ENCODE measurements at places on chromosomes 4 and X.
A peak's percentile ranks its signal among the peaks of the same experiment; 100 is the strongest.

DNA sequence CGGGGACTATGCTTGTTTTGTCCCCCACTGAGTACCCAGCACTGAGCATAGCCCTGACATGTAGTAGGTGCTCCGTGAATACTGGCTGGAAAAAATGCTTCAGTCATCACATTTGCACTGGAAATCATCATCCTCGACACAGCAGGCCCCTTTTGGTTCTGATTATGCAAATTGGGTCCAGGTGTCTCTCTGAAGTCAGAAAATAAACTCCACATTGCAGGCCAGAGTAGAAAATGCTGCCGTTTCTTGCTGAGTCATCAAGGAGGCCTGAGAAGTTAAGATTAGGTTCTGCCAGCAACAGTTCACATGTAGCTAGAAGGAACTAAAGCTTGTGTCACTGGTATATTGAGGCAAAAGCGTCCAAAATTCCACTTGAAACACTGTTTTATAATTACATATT is 15.0 kb upstream of the STK32B start:
- DNase-seq = peak; percentile 60

GRCh38 chr4:6680372-6681034 is 13.2 kb upstream of the S100P start:
- no peak for DNase-seq

- peak; percentile 57 for DNase-seq
Measured at GRCh38 chr4:53932796-53933610, 131.4 kb downstream of the CHIC2 start.

DNA sequence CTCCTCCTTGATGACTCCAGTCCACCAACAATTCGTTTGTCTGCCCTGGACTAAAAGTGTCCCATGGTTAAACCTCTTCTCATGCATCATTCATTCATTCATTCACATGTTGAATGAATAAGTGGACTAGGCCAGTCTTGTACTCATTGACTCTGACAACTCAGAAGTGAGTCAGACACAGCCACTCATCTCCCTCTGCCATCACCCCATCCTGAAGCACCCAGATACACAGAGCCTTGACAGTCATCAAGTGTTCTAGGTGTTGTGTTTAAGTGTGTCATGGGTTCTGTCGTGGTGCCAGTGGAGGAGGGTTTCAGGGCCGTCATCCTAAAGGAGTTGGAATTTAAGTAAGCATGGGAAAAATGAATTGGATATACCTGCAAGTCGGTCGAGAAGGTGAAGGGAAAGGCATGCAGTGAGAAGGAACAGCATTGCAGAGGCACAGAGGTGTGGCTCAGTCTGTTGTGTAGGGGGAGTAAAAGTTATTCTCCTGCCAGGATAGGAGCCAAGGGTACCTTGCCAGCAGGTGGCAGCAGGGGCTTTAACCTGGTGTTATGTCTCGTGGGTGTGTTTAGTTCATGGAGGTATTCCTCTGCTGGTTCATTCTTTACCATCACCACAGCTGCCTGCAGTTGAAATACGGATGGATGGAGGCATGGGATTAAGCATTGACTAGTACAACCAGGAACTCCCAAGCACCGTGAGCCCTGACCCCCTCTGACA is 18.3 kb downstream of the MAGED2 start:
- no peak for DNase-seq

GRCh38 chr4:121242188-121242750 is 78.1 kb upstream of the TNIP3 start:
- no peak for DNase-seq

DNA sequence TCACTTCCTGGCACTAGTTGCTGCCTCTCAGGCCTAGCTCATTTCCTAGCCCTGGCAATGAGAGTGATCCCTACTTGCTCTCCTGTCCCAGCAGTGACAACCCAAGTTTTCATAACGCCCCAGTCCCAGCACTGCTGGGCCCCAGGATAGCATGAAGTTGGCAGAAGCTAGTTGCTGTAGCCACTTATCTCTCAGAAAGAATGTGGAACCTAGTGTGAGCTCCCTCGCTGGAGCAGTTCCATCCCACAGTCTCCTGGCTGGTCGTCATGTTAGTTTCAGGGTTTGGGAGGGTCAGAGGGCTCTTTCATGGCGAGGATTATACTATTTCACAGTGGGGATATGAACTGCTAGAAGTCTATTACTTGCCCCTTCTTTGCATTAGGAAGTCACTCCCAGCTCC is 5.1 kb downstream of the PF4 start:
- DNase-seq = no peak

GRCh38 chr4:40908297-40908696 is 158.5 kb downstream of the NSUN7 start:
- DNase-seq = no peak

- DNase-seq = no peak
Measured at GRCh38 chr4:118284169-118284568, 68.6 kb downstream of the PRSS12 start.

GRCh38 chrX:3461397-3462165 is 115.1 kb upstream of the MXRA5 start:
- peak; percentile 26 for DNase-seq

Measured in umbilical cord (tissue), 2 donors.